ENCODE measurements at places on chromosomes 7 and 10. TPM values are rescaled to one million over a fixed set of nuclear protein-coding genes. Genes with fewer than 3 reads are reported as not detected.

- no peak for ATAC-seq
These were observed 365.2 kb downstream of the PLXDC2 start for GRCh38 chr10:20181434-20181833.

The PNPLA8 gene
- total RNA-seq: 28.3 TPM

The BMS1 gene
- total RNA-seq: 15.5 TPM

The IKZF1 gene
- total RNA-seq: 14.1 TPM

GRCh38 chr7:2928613-2929311 lies 84.7 kb upstream of the GNA12 start:
- ATAC-seq: no peak

The GRID2IP gene
- total RNA-seq: 0.27 TPM

DNA sequence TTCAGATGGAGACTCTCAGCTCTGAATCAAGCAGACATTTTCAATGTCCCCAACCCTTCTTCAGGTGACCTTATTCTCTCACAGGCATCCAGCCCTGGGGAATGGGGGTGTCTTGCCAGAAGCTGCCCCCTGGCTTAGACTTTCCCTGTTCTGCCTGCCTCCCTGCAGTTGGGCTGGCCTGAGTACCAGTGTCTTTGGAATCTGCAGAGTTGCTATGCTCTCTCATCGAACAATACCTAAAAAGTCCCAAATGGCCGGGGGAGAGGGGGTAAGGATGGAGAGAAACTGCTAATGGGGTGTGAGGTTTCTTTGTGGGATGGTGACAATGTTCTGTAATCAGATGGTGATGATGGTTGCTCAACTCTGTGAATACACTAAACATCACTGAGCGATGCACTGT lies 20.6 kb downstream of the SLC18A2 start:
- ATAC-seq: no peak

- no peak for ATAC-seq
These were observed 19.0 kb downstream of the EBF3 start for GRCh38 chr10:129945064-129945463.

DNA sequence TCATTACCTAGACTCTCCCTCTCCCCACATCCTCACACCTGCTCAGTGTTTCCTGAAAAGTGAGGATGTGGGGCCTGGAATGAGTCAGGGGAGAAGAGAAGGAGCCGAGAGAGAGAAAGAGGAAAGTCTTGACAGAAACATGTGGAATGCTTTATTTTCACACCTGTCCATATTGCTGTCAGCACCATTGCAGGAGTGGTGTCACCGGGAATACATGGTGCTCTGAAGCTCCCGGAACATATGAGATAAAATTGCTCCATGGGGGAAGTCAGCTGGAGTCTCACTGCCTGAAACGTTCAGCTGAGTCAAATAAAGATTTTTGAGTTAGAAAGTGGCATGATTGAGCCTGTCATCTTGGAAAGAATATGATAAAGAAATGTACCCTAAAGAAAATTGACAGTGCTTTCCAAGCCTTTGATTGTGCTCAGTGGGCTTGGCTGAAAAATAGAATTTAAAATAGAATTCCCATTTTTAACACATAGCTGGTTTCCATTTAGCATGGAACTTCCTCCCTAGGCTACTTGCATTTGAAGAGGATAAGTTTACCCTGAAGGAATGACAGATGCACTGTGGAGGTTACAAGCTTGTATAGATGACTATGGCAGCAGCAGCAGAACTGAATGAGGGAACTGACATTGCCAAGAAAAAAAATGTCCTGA lies 182.4 kb downstream of the PCLO start:
- ATAC-seq: no peak

- ATAC-seq: no peak
These were observed 3.4 kb downstream of the KCNH2 start for GRCh38 chr7:150974468-150975391.

DNA sequence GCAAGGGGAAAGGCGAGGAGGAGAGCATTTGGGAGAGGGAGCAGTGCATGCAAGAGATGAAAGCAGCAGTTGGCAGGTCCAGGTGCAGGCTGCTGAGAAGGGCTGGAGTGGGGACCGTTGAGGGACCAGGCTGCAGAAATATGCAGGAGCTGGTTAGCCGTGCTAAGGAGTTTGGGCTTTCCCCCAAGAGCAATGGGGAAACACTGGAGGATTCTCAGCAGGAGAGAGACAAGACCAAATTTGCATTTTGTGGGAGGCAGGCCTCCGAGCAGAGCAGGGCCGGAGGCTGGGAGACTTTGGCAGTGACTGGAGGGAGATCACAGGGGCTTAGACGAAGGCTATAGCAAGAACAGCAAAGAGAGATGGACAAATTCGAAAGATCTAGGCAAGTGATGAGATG lies 11.8 kb downstream of the BTBD16 start:
- no peak for ATAC-seq

DNA sequence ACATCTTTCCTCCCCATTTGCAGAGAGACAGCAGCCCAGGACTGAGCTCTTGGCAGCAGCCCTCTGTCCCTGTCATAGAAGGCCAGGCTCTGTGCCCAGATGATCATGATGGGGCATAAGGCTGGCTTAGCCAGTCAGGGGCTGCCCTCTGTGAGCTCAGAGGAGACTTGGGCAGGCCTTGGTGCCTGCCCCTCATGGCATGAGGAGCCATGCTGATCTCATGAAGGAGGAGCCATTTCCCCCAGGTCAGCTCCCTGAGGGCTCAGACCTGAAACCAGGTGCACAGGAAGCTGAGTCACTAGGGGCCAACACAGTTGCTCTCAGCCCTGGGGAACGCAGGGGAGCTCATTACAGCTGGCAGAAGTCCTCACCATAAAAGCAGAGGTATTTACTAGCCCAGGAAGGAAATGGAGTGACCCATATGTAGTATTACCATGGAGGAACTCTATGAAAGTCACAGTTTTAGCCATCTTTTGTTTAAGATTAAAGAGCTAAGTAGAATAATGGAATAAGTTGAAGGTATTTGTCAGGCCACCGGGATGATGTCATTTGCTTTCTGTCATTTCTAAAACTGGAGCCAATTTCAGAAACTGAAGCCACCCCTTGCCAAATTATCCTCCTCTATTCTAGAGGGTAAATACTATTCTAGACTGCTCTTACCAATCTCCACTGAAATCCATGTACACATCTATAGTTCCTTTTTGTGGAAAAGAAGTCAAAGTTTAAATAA lies 362.4 kb upstream of the ZNF32 start:
- ATAC-seq: no peak

DNA sequence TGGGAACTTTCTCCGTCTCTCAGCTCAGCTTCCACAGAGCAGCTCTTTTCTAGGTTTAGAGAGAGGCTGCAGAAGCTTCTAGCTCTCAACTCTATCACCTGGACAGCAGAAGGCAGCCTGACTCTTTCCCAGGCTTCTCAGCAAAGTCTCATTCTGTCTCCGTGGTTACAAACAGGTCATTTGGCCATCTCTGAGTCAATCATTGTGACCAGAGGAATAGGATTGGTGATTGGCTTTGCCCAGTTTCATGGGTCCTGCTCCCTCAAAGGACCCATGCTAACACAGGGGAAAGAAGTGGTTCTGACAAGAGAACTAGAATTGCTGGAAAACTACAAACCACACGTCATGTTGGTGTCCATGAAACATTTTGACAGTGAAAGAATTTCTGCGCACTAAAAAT lies 43.6 kb downstream of the PRR15 start:
- ATAC-seq: no peak

DNA sequence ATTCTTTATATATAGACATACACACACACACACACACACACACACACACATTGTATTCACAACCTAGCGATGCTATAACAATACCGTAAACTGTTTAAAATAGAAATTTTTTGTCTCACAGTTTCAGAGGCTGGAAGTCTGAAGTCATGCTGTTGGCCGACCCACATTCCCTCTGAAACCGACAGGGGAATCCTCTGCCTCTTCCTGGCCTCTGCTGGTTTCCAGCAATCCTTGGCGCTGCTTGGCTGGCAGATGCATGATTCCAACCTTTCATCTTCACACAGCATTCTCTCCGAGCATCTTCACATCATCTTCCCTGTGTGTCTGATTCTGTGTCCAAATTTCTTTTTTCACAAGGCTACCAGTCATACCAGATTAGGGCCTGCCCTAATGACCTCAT lies 94.8 kb downstream of the CCDC71L start:
- no peak for ATAC-seq
